ENCODE measurements at places on chromosomes 4 and X. TPM values are rescaled to one million over a fixed set of nuclear protein-coding genes. Genes with fewer than 3 reads are reported as not detected.

Gene POU4F2
- not detected for total RNA-seq

Gene XK
- total RNA-seq: under 0.01 TPM

Gene P2RY8
- total RNA-seq: not detected

Gene SMR3B
- not detected for total RNA-seq

Gene TMPRSS11D
- not detected for total RNA-seq

Gene ZCCHC4
- total RNA-seq: 9.1 TPM

Gene MSANTD1
- 0.46 TPM for total RNA-seq

Gene TBCK
- total RNA-seq: 17.2 TPM

Gene STAP1
- total RNA-seq: not detected

Gene PLXNB3
- 1.3 TPM for total RNA-seq

Gene NEIL3
- 10.2 TPM for total RNA-seq

Gene CLDN2
- total RNA-seq: not detected

Gene TCEAL9
- 191 TPM for total RNA-seq

Gene HPSE
- 7.6 TPM for total RNA-seq

Gene C4orf33
- 12.3 TPM for total RNA-seq

Gene DDX53
- not detected for total RNA-seq

Gene GC
- total RNA-seq: not detected

Gene PABPC1L2A
- not detected for total RNA-seq

Gene ENPEP
- total RNA-seq: not detected

Gene HPF1
- total RNA-seq: 50.2 TPM

Gene TIGD4
- total RNA-seq: 0.30 TPM

Gene GYPB
- total RNA-seq: not detected

Gene PRRG3
- total RNA-seq: not detected

Gene TMPRSS11A
- total RNA-seq: not detected

Gene TMEM184C
- 34.1 TPM for total RNA-seq

Gene ZMAT1
- 0.97 TPM for total RNA-seq

Data from epithelial cell of umbilical artery (primary cell).